ENCODE measurements at places on chromosomes 13 and 19.

DNA sequence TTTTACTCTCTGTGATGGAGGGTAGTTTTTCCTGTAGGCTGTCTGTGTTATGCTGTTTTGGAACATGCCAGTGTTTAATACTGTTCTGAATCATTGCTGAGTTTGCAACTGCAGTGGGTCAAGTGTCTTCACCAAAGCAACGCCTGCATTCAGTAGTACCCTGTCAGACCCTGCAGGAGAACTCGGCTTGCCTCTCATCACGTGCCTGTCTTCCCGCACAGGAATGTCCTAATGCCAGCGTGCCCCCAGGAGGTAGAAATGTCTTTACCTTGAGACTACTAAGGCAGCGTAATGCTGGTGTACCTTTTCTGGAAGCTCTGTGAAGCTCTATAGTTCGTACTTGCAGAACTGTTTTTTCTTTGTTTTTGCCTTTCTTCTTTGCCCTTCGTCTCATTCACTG lies 42.3 kb downstream of the POLR1D start:
- DNase-seq, result no peak

DNA sequence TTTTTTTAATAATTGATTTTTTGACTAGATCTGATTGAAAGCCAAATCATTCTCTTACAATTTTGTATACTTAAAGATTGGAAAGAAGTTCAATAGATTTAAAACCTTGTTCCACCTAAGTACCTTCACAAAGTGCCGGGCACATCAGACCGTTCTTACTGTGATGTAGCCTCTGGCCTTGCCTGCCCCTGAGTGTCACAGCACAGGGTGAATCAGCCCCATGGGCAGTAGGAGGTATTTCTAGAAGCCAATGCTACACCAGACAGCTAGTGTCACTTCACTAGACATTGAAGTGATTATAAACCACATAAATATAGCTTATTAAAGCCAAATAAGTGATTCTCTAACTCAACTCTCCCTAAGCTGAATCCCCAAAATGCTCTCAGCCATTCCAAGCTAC lies 131.3 kb downstream of the LACC1 start:
- no peak for DNase-seq

GRCh38 chr13:45781553-45782326 lies 69.8 kb downstream of the SIAH3 start:
- no peak for DNase-seq

DNA sequence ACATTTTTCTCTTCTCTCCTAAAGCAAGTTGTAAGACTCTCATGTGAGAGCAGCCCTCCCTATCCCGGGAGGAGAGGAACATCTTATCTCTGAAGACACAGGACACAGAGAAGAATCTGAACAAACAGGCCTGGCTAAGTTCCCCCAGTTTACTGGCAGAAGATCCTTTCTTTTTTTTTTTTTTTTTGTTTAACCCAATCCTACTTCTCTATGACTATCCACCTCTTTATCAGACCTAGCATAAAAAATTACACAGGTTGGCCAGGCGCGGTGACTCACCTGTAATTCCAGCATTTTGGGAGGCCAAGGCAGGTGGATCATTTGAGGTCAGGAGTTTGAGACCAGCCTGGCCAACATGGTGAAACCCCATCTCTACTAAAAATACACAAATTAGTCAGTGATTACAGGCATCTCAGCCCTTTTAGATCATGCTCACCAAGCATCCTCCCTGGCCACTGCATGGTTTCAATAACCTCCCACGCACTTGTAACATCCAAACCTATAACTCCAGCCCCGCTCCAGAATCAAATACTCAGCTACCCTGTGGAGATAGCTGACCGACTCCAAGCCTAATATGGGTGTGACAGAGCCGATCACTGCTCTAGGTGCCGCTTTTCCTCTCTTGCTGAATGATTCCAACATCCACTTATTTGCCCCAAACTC lies 27.3 kb upstream of the MUC16 start:
- DNase-seq, result no peak

- no peak for DNase-seq
Observed at GRCh38 chr13:87821512-87821911, 150.3 kb downstream of the SLITRK5 start.

Measured in T-helper 1 cell (primary cell).